ENCODE measurements at places on chromosomes 4 and X. TPM values are rescaled to one million over a fixed set of nuclear protein-coding genes. Genes with fewer than 3 reads are reported as not detected.

Gene TNIP3
- not detected for total RNA-seq

Gene MAGEA2B
- total RNA-seq = not detected

Gene CFI
- total RNA-seq = 11.6 TPM

Gene JCHAIN
- 7.0 TPM for total RNA-seq

Gene UGT2A1
- total RNA-seq = not detected

Gene CDKL2
- total RNA-seq = 0.64 TPM

Gene SMC1A
- total RNA-seq = 40.2 TPM

Gene RASSF6
- total RNA-seq = not detected

Gene HSFX2
- not detected for total RNA-seq

Gene NAA11
- total RNA-seq = not detected

Gene MGAT4D
- not detected for total RNA-seq

Gene RIPPLY1
- total RNA-seq = not detected

Gene PFKFB1
- total RNA-seq = 0.22 TPM

Gene RPA4
- 0.22 TPM for total RNA-seq

Gene CLDN34
- not detected for total RNA-seq

Gene CXorf49
- total RNA-seq = not detected

Gene GASK1B
- total RNA-seq = 63.4 TPM

Gene ABCB7
- total RNA-seq = 44.1 TPM

Gene CNKSR2
- total RNA-seq = 0.55 TPM

Gene USP17L22
- total RNA-seq = not detected

Gene REPS2
- 8.0 TPM for total RNA-seq

Gene WDFY3
- total RNA-seq = 43.8 TPM

Gene CFAP99
- not detected for total RNA-seq

Gene KLHL15
- total RNA-seq = 6.5 TPM

Gene NLGN4X
- total RNA-seq = 3.1 TPM

Gene CLDN2
- total RNA-seq = not detected

Gene ODAM
- not detected for total RNA-seq

Gene PPP1R2C
- not detected for total RNA-seq

Gene TKTL1
- 18.0 TPM for total RNA-seq

Gene CCDC110
- total RNA-seq = 0.99 TPM

Gene VAMP7
- 19.2 TPM for total RNA-seq

Gene KIAA1210
- total RNA-seq = not detected

Gene RS1
- not detected for total RNA-seq

Gene IL21
- total RNA-seq = not detected

Gene TKTL2
- total RNA-seq = not detected

Gene ADGRG4
- not detected for total RNA-seq

Gene PAGE5
- total RNA-seq = not detected

Gene FAM9C
- total RNA-seq = 1.2 TPM

Gene MAGEC1
- not detected for total RNA-seq

Gene S100P
- 1.1 TPM for total RNA-seq

Gene AMBN
- total RNA-seq = not detected

Gene CXXC4
- total RNA-seq = 5.0 TPM

Gene IQSEC2
- 12.0 TPM for total RNA-seq

Gene CXCL10
- 1.2 TPM for total RNA-seq

Gene CPLX1
- total RNA-seq = 4.4 TPM

Gene ZCCHC18
- 0.30 TPM for total RNA-seq

Gene CBLL2
- not detected for total RNA-seq

Gene NWD2
- not detected for total RNA-seq

Gene MAGEC3
- total RNA-seq = not detected

All from left ventricle myocardium superior (tissue), 1 donor.